ENCODE measurements at places on chromosomes 5 and 9. TPM values are rescaled to one million over a fixed set of nuclear protein-coding genes. Genes with fewer than 3 reads are reported as not detected.

- DNase-seq = peak; percentile 79
Observed at GRCh38 chr5:110055302-110055701, 365.6 kb downstream of the MAN2A1 start.

GRCh38 chr5:154778534-154778933, 23.4 kb downstream of the LARP1 start:
- DNase-seq = no peak

GRCh38 chr9:104871961-104872527, 55.9 kb downstream of the ABCA1 start:
- no peak for DNase-seq

DNA sequence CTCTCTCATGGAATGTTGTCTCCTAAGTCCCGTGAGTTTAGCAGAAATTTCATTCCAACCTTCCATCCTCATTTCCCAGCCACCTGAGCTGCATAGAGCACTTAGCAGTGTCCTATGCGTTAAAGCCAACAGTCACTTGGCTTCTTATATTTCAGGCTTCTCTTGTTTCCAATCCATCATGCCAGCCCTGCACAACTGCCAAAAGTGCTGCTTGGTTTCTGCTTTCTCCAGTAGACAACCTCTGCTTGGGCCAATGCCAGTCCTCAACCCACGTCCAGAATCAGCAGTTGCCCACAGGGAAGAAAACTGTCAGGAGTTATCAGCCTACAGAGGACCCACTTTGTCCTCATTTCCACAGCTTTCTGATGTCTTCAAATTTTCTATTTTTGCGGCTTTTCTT, 42.5 kb downstream of the KCNIP1 start:
- no peak for DNase-seq

Gene FIBCD1
- total RNA-seq = 0.29 TPM

DNA sequence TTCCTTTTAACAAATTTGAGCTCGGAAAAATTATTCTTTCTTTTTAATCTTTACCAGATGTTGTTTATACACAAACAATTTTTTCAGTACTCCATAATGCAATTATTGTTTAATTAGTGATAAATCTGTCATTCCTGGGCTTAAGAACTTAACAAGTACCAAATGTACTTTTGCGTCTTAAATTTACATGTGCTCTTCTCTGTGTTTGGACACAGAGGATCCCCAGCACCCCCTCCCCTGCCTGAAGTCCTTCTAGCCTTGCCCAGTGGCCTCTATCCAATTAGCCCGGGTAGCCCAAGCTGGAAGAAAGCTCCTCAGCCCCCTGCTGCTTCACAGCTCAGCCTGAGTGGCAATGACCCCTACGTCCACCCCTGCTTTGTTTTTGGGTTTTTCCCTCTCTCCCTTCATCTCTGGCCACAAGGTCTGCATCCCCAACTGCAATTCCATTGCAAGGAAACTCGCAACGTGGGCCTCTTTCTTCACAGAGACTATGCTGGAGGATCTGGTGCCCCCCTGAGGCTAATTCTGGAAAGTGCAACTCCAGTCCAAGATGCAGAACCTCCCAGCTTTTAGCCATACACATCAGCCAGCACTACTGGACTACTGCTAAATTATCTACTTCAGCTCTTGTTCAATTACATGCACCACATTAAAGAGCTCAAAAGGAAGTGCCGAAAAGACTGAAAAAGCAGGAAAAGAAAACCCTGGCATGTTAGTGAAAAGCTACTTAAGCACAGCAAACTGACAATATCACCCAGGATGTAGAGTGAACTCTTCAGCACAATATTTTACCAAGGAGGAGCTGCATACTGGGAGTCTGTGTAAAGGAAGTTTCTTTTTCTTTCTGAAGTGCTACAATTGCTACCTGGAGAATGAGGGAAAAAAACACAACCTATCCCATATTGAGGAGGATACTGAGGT, 186.2 kb downstream of the FANCC start:
- DNase-seq = no peak

GRCh38 chr9:115134941-115135340, 17.0 kb upstream of the TNC start:
- no peak for DNase-seq

- no peak for DNase-seq
Observed at GRCh38 chr9:108416324-108416723, 439.5 kb downstream of the ACTL7B start.

- no peak for DNase-seq
Observed at GRCh38 chr5:79189439-79190234, 46.3 kb upstream of the JMY start.

Gene OR1Q1
- not detected for total RNA-seq

Gene AIF1L
- 52.5 TPM for total RNA-seq

- DNase-seq = no peak
Observed at GRCh38 chr9:91162784-91163443, 198.8 kb downstream of the AUH start.

Gene NR5A1
- not detected for total RNA-seq

Gene ZNF483
- total RNA-seq = 2.5 TPM

DNA sequence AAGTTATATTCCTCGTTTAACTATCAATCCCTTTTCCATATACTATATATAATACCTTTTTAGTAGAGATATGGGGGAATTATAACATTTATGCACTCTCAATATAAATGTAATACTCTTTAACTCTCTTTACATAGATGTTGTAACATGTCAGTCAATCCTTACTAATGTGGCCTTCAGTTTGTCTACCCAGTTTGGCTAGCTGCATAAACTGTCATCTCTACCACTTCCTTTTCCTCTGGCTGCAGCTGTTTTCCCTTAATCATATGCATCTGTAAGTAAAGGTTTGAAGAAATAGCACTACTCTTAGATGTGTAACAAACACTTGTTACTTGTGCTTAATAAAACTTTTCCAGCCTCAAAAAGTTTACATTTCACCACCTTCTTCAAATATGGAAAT, 13.4 kb downstream of the ABHD17B start:
- no peak for DNase-seq

Gene SCAI
- total RNA-seq = 4.3 TPM

GRCh38 chr5:149959406-149960236, 937 bp upstream of the SLC26A2 start:
- DNase-seq = no peak

Gene GNA14
- 0.14 TPM for total RNA-seq

Gene GZMA
- not detected for total RNA-seq

Gene CLIC3
- 2.4 TPM for total RNA-seq

GRCh38 chr9:5518171-5518936, 8.0 kb downstream of the PDCD1LG2 start:
- DNase-seq = no peak

DNA sequence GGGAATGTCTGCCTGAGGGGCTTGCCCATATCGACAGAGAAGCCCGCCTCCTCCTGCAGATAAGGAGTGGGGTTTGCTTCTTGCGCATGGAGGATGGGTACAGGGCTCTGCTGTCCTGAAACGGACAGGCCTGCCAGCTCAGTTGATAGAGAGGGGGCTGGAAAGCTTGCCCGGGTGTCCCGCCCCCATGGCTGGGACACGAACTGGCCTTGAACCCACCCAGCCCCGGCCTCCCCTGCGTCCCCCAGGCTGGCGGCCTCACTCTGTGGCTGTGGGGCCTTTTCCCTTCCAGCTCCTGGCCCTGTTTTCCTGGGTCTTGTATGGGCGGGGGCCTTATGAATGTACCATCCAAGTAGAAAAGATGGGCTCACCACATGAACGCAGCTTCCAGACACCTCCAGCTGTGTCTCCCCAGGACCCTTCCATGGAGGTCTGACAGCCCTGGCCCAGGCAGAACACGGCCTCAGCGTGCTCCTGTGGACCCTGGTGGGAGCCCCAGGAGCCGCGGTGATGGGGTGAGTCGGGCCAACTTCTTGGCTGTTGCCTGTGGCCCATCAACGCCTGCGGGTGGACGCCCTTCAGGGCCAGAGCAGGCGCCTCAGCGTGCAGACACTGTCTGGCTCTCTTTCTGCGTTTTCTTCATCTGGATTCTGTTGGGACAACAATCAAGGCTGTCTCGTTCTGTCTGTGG, 15.9 kb upstream of the SLC2A6 start:
- DNase-seq = no peak

- DNase-seq = no peak
Observed at GRCh38 chr5:151107084-151107483, 26.2 kb upstream of the TNIP1 start.

- no peak for DNase-seq
Observed at GRCh38 chr5:97120195-97120594, 22.2 kb downstream of the LIX1 start.

DNA sequence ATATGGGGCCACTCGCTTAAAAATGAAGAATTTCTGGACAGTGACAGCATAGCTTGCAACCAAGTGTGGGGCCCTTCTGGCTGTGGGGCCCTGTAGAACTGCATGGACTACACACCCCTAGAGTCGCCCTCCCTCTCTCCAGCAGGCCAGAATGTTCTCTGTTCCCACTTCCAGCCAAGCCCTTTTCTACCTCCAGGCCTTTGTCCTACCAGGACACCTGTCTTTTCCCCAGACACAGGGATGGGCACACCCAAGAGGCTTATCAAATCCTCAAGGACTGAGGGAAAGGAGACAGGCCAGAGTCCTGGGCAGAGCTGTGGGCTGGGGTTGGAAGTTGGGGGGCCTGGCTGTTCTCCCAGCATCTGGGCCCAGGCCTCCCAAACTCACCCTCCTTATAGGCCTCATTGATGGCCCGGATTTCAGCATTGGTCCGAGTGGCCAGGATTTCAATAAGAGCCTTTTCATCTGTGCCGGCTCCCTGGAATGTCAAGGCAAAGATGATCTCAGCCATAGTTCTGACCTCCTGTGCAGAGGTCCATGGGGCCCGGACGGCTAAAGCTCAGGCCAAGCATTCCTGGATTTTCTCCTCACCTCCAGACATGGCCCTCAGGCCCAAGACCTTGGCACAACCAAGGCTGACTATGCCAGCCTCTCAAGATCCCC, 38.2 kb upstream of the TNIP1 start:
- DNase-seq = no peak

Gene INSL4
- total RNA-seq = not detected

Gene PCDHB15
- 0.07 TPM for total RNA-seq

Gene MAMDC2
- total RNA-seq = 6.6 TPM

Gene SPINK7
- total RNA-seq = not detected
